ENCODE measurements at places on chromosomes 4 and X. TPM values are rescaled to one million over a fixed set of nuclear protein-coding genes. Genes with fewer than 3 reads are reported as not detected.

- peaks cover 2% of the 10 kb centered on the region for H3K4me1 ChIP-seq
- H3K27me3 ChIP-seq, result peaks cover 17% of the 10 kb centered on the region
- no peak within 1 kb of the TSS for H3K4me3 ChIP-seq
Observed at GRCh38 chr4:8580321-8581093, at the start of gene GPR78. TSS of gene GPR78 (plus strand) at chr4:8580392. CDS start at chr4:8580983, 591 bp downstream.

- H3K27me3 ChIP-seq, result no peaks in the 10 kb centered on the region
- H3K27ac ChIP-seq, result no peak overlapping the region
- peaks cover 14% of the 10 kb centered on the region for H3K36me3 ChIP-seq
- H3K4me1 ChIP-seq, result peaks cover 19% of the 10 kb centered on the region
- H3K4me3 ChIP-seq, result no peak overlapping the region
- no peak for DNase-seq
Observed at GRCh38 chr4:26424153-26424552, 66.1 kb downstream of the CCKAR start.

DNA sequence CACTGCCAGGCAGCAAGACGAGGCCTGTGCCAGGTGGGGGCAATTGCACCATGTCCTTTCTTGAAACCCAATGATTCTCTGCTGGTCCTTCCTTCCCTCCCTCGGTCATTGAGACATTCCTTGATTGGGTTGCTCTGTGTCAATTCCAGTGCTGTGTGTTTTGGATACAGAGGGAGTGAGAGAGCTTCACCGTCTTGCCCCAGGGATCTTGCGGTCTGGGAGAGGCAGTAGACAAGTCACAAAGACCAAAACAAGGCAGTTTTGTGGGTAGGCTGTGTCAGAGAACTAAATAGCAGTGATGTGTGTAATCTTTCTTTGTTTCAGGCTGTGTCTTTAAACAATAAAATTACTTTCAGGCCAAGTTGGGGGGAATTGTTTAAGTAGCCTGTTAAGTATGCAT is 38.8 kb upstream of the TADA2B start:
- H3K27me3 ChIP-seq, result no peaks in the 10 kb centered on the region
- no peaks in the 10 kb centered on the region for H3K4me1 ChIP-seq
- H3K4me3 ChIP-seq, result no peak overlapping the region
- peaks cover 53% of the 10 kb centered on the region for H3K36me3 ChIP-seq
- no peak overlapping the region for H3K27ac ChIP-seq

Gene VEGFD
- polyA plus RNA-seq, result 10.0 TPM

GRCh38 chrX:68876731-68877130 is 47.9 kb downstream of the EFNB1 start:
- H3K36me3 ChIP-seq, result no peaks in the 10 kb centered on the region
- no peak for DNase-seq
- no peak overlapping the region for H3K27ac ChIP-seq

DNA sequence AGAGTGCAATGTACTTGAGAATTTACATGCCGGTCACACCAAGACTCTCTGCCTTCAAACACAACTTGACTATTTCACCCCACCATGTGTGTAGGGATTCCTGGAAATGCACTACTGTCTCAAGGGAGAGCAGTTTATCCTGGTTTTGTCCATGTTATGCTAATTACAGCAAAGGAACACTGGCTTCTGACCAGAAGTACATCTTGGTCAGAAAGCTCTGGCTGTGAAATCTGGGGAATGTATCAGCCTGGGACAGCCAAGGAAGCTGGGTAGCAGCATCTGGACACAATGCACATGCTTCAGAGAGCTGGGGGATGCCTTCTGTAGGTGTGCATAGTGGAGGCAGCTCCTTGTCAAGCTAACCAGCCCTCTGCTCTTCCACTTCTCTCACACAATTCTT is 1432.6 kb upstream of the TENM3 start:
- H3K27me3 ChIP-seq, result no peaks in the 10 kb centered on the region
- H3K4me1 ChIP-seq, result no peaks in the 10 kb centered on the region
- no peak overlapping the region for H3K27ac ChIP-seq
- H3K36me3 ChIP-seq, result no peaks in the 10 kb centered on the region
- H3K4me3 ChIP-seq, result no peak overlapping the region
- no peak for DNase-seq

DNA sequence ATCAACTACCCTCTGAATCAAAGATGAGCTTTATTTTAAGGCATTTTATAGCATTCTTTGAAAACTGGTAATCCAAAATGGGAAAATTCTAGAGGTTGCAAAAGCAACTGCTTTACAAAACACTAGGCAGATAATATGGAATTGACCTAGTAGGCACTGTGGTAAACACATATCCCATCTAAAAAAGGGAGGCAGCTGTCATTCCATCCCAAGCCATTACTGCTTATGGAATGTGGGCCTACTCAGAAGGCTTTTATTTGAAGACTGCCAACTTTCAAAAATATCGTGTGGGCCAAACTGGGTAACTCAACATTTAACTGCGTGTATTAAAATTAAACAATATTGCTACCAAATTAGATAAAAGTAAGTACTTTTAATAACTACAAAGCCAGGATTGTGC is 19.3 kb downstream of the UBE2D3 start:
- no peak overlapping the region for H3K4me3 ChIP-seq
- DNase-seq, result no peak
- no peaks in the 10 kb centered on the region for H3K27me3 ChIP-seq
- peaks cover 8% of the 10 kb centered on the region for H3K36me3 ChIP-seq

- peaks cover 17% of the 10 kb centered on the region for H3K27me3 ChIP-seq
- no peaks in the 10 kb centered on the region for H3K36me3 ChIP-seq
- no peak overlapping the region for H3K27ac ChIP-seq
- no peak overlapping the region for H3K4me3 ChIP-seq
- no peaks in the 10 kb centered on the region for H3K4me1 ChIP-seq
- no peak for DNase-seq
Observed at GRCh38 chrX:97405031-97405660, 521.4 kb downstream of the RPA4 start.

GRCh38 chr4:170581969-170582368 is 492.2 kb upstream of the AADAT start:
- H3K4me1 ChIP-seq, result no peaks in the 10 kb centered on the region
- no peak overlapping the region for H3K4me3 ChIP-seq
- no peak overlapping the region for H3K27ac ChIP-seq
- no peak for DNase-seq

- H3K4me1 ChIP-seq, result peaks cover 5% of the 10 kb centered on the region
- no peak overlapping the region for H3K27ac ChIP-seq
- H3K27me3 ChIP-seq, result no peaks in the 10 kb centered on the region
- peak; percentile 80 for DNase-seq
- H3K36me3 ChIP-seq, result no peaks in the 10 kb centered on the region
Observed at GRCh38 chrX:154714925-154715324, 36.0 kb downstream of the GAB3 start.

Gene GUCY1B1
- polyA plus RNA-seq, result 10.2 TPM

Gene AMER1
- polyA plus RNA-seq, result 1.3 TPM

DNA sequence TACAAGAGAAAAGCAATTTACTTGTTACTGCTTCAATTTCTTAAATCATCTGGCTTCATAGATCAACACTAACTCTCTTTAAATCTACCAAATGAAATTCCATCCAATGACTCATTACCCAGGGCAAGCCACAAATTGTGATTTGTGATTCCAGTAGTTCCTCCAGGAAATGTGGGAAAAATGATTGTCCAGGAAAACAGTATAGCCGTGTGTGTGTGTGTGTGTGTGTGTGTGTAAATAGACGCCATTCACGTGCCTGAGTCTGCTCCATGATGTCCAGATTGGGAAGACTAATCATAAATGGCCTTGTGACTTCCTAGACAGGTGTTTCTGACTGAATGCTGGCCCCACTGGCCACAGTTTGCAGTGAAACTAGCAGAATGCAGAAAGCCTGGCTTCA is 121.3 kb downstream of the HS6ST2 start:
- no peaks in the 10 kb centered on the region for H3K36me3 ChIP-seq
- no peak overlapping the region for H3K4me3 ChIP-seq
- H3K27me3 ChIP-seq, result peaks cover 4% of the 10 kb centered on the region

DNA sequence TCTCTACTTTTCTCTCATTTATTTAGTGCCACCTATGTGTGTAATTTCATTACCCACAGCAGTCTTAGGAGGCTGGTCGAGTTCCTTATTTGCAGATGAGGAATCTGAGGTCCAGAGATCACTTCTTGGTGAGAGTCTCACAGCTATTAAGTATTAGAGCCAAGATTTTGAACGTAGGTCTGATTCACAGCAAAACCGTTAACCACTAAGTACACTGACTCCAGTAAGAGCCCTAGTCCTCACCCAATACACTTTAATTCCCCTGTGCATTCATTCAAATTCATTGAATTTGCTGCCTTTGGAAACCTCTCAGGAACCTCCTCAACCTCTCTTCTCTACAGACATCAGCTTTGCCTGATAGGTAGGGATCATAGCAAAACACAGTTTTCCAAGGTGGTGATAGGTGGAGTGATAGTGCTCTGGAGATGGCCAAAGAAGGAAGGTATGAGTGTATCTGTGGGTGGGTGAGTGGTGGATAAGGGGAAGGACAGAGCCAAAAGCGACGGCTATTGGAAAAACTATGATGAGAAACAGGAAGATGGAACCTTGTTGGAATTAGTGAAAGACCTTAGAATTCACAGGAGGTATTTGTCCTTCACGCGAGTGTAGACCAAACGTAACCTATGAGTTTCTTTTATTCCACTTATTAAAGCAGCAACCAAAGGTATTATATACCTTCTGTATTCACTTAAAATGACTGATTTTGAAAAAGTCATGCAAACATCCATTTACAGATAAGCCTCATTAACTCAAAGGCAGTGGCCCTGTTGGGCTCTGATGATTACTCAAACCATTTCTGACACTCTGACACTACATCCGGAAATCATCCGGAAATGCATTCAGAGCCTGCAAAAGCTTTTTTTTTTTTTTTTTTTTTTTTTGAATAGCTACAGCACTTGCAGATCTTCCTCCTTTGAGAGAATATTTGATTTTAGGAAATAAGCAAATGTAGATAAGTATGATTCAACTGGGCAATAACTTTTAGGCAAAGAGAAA is 6.3 kb downstream of the FMR1 start:
- H3K27me3 ChIP-seq, result no peaks in the 10 kb centered on the region
- peaks cover 3% of the 10 kb centered on the region for H3K4me1 ChIP-seq
- H3K36me3 ChIP-seq, result no peaks in the 10 kb centered on the region

DNA sequence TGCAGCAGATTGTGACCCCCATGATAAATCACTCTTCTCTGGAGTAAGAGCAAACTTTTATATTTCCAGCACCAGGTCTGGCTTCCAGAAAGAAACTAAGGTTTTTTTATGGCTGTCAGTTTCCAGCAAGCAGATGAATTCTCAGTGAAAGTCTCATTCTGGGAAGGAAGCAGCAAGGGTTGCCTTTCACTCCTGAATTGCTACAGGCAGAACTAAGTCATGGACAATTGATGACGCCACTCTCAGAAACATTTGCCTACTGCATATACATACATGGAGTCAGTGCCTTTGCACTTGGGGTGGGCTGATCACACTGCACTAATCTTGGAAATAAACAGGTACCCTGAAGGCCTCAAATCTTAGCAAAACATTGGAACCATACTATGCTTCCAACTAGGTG is 80.0 kb downstream of the IL21 start:
- no peak overlapping the region for H3K4me3 ChIP-seq
- no peak overlapping the region for H3K27ac ChIP-seq
- H3K36me3 ChIP-seq, result no peaks in the 10 kb centered on the region
- DNase-seq, result no peak
- no peaks in the 10 kb centered on the region for H3K27me3 ChIP-seq

GRCh38 chrX:15820106-15821073 is 30.1 kb downstream of the ZRSR2 start:
- H3K27ac ChIP-seq, result no peak overlapping the region
- H3K36me3 ChIP-seq, result peaks cover 25% of the 10 kb centered on the region
- H3K4me3 ChIP-seq, result no peak overlapping the region

GRCh38 chr4:99404595-99405287 is 30.4 kb downstream of the ADH7 start:
- no peak for DNase-seq
- no peaks in the 10 kb centered on the region for H3K27me3 ChIP-seq
- H3K36me3 ChIP-seq, result no peaks in the 10 kb centered on the region
- no peak overlapping the region for H3K4me3 ChIP-seq
- peak overlapping the region; percentile 10 for H3K27ac ChIP-seq
- H3K4me1 ChIP-seq, result peaks cover 18% of the 10 kb centered on the region

Gene DRD5
- polyA plus RNA-seq, result not detected

Gene UTP14A
- polyA plus RNA-seq, result 13.4 TPM
